ENCODE measurements at places on chromosomes 4 and X.

DNA sequence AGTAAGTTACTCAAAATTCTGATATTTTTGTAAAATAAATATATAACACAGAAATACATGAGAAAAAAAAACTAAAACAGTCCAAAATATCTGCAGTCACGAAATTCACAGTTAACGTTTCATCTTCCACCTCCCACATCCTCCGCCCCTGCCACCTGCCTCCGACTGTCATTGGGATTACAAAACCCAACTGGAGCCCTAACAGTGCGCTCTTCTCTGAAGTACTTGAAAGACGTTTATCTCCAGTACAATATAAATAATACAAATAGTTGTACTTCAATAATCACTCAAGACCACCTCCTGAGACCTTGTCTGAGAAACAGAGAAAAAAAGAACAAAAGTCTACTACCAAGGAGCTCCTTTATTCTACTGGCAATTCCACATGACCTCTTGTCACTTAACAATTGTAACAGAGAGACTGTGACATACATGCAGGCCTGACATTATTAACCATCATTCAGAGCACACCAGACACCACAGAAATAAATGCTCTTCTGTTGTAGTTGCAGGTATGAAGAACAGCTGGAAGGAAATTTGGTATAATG lies 280.6 kb downstream of the PPP3CA start:
- no peak for DNase-seq

DNA sequence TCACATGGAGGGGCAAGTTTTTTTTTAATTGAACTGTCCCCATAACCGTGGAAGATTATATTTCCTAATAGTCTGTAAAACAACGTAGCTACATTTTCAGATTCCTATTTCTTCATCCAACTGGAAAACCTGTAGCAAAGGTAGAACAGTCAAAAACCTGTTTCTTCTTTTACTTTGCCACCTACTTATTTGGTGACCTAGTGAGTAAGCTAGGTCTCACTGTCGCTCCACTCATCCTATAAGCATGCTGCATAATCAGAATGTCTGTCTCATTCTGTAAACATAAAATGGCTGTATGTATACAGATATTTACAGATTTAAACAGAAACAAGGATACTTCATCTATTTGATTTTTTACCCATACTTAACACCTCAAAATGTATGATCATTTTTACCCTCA lies 20.4 kb downstream of the MAML3 start:
- DNase-seq, result no peak

GRCh38 chrX:31808357-31808756 lies 736.5 kb upstream of the FTHL17 start:
- DNase-seq, result no peak

DNA sequence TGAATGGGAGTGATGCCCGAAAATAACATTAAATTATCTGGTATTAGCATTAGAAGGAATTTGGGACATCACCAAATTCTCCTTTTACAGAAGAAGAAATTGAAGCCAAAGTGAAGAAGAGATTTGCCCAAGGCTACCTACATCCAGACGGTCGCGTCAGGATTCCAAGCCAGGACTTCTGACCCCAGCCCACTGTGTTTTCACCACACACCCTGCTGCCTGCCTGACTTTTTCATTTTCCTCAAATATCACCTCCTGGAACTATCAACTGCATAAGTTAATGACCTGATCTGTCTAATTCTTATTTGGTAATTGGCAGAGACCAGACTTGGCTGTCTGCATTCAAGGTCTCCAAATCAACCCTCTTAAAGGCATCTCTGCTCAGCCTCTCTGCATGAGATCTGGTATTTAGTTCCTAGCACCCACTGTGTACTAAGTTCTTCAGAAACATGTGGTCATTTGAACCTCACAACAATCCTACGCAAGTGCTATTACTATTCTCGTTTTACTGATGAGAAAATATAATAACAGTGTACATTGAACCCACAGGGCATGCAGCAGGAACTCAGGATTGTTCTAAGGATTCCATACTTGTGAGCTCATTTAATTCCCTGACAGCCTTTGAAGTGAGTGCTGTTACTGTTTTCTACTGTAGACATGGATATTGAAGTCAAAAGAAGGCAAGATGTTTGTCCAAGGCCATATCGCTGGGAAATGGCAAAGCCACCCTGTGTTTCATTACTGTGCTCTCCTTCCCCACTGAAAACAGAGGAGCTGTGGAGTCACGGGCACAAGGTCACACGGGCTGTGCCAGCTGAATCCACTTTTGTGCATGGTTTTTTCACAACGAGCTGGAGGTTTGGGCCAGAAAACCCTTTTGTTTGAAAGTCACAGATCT lies 195.2 kb upstream of the C1QTNF7 start:
- DNase-seq, result no peak

GRCh38 chr4:52299120-52299519 lies 248.0 kb downstream of the SPATA18 start:
- no peak for DNase-seq

- DNase-seq, result no peak
Measured at GRCh38 chr4:138158746-138159297, 83.3 kb downstream of the SLC7A11 start.

- DNase-seq, result no peak
Measured at GRCh38 chr4:53321151-53321983, 44.5 kb downstream of the SCFD2 start.
